ENCODE measurements at places on chromosomes 2 and 18.

GRCh38 chr18:58649966-58650816 lies 21.1 kb upstream of the MALT1 start:
- no peak for DNase-seq

DNA sequence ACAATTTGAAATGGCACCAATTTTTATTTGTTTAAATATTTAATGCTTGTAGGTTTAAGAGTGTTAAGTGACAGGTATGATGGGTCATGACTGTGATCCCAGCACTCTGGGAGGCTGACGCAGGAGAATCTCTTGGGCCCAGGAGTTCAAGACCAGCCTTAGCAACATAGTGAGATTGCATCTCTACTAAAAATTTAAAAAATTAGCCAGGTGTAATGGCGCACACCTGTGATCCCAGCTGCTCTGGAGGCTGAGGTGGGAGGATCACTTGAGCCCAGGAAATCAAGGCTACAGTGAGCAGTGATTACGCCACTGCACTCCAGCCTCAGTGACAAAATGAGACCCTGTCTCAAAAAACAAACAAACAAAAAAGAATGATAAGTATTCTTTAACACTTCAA lies 43.0 kb upstream of the CCDC68 start:
- no peak for DNase-seq

DNA sequence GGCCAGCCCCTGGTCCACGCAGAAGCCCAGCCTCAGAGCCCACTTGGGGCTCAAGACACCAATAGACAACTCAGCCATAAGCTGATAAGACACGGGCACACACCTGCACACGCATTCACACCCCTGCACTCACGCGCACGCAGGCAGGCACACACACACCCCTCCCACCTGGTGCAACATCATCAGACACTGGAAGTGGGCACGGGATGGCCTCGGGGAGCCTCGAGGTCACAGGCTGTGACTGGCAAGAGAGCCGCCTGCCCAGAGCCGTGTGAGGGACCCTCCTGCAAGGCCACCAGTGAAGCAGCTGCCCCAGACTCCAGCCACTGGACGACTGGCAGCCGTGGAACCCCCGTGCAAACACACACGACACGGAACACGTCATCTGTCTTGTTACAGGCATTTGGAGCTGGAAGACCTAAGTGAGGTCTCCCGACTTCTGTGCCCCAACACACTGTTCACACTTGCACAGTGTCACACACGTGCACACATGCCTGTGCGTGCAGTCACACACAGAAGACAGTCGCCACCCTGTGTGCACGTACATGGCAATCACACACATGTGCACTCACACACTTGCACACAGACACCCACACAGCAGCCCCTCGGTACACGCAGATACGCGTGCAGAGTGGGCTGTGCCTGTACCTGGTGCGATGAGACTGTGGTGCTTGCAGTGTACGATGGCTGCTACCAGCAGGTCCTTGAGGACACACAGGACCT lies 959 bp downstream of the MAB21L4 start:
- no peak for DNase-seq

DNA sequence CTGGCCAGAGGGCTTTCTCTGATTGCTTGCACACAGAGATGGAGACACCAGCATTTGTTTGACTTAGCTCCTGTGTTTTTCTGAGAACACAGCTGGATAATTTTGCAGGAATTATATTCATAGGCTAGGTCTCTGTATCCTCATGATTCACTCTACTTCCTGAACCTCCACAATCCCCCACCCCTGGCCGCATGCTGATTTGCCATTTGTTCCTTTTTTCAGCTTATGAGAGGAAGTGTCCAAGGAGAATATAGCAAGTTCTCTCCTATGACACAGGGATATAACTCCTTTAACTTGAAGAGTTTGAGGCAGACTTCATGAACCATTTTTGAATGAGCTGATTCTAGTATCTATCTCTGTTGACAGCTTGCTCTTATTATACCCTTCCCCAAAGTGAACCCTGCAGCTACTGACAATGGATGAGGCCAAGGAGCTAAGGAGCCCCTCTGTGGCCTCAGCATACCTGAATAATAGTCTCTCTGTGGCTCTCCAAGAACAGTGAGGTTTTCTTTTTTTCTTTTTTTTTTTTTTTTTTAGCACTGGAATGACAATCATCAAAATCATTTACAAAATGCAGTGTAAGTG lies 15.4 kb downstream of the CAVIN2 start:
- DNase-seq, result no peak

- no peak for DNase-seq
Measured at GRCh38 chr2:117492209-117492851, 322.2 kb upstream of the DDX18 start.

DNA sequence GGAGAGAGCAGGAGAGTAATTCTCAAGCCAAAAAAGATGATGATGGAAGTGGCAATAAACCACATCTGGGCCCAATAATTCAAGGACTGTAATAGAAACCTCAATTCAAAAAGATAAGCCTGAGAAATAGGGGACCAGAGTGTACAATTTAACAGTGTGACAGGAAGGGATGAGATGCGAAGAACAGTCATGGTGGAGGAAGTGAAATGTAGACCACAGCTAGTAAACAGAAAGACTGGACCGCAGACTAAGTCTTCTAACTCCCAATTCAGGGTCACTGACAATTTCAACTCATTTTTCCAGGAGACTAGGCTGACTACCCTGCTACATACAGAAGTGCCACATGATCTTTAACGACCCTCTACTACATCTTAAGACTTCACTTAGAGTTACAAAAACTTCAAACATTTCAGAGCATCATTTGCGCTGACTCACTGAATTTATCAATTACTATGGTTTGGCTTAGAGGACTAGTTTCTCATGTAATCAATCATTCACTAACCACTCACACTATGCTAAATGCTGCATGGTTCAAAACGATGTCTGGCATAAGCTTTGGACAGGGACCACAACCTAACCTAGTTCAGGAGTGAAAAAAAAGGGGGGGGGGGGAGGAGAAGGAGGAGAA lies 9.0 kb downstream of the CUL3 start:
- DNase-seq, result peak; percentile 5

- DNase-seq, result peak; percentile 83
Measured at GRCh38 chr2:120765678-120766469, 30.2 kb downstream of the GLI2 start.
